Midbrain (tissue), 1 donor: ENCODE measurements at places on chromosomes 4 and X.

DNA sequence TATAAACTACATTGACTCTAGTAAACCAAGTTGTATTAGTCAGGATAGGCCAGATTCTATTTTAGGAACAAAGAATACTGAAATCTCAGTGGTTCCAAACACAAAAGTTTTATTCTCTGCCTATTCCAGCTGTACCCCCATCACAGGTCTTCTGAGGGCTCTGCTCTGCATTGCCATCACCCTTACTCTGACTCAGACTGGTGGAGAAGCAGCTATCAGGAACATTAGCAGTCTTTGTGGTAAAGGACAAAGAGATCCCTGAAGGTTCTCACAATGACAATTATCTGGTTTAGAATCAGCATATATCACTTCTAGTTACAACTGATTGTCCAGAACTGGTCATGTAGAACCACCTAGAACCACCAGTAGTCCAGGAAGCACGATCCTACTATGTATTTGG, 251.1 kb downstream of the GLUD2 start:
- DNase-seq: no peak

DNA sequence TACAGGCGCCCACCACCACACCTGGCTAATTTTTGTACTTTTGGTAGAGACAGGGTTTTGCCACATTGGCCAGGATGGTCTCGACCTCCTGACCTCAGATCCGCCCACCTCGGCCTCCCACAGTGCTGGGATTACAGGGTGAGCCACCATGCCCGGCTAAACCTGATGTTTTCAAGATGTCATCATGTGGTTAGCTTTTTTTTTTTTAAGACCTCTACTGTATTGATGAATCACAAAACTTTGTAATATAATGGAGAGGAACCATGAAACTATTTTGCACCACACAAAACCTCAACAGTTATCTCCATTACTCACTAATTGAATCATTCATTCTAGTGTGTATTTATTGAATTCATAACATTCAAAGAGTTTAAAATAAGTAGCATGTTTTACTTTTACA, 94.7 kb upstream of the NEIL3 start:
- no peak for DNase-seq

- no peak for DNase-seq
These were observed 30.7 kb upstream of the KIAA0232 start for GRCh38 chr4:6751611-6752485.

DNA sequence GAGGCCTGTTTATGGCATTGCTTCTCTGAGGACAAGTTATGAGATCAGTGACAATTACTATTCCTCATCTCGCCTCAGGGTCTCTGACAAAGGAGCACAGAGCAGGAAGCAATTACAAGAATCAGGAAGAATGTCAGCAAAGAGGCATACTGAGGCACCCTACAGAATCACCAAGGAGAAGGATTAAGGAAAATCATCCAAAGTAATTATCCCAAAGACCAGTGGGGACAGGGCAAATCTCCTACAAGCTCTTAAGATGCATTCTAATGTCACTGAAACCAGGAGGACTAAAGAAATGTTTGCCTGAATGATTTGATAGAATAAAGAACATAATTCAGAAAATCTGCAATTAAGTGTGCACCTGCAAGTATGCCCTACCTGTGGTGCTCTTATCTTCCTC, 206.2 kb downstream of the RCHY1 start:
- no peak for DNase-seq

DNA sequence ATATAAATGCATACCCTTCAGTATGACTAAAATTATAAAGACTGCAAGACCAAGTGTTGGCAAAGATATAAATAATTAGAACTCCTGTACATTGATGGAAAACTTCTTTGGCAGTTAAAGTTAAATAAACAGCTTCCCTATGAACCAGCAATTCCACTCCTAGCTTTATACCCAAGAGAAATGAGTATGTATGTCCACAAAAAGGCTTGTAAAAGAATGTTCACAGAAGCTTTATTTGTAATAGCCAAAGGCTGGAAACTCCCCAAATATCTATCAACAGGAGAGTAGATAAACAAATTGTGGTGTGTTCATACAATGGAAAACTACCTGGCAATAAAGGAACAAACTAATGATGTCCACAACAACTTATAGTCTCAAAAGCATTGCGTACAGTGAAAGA, 184.8 kb downstream of the AMELX start:
- DNase-seq: no peak

DNA sequence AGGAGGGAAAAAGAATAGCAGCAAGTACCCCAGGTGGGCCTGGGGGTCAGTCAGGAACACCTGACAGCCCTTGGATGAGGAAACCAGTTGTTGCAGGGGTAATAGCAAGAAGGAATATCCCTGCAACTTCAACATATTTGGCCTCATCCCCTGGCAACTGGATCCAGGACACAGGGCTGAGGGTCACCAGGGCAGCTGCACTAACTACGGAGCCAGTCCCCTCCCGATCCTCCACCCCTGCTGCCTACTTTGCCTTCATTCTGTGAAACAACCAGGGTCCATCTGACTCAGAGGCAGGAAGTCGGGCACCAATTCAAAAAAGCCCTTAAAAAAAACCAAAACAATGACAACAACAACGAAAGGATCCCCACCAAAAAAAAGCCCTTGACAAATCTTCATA, 52.9 kb downstream of the FRMPD3 start:
- no peak for DNase-seq

- peak; percentile 37 for DNase-seq
These were observed 3.3 kb upstream of the DUSP9 start for GRCh38 chrX:153643431-153644351.

GRCh38 chr4:79413886-79414285, 5.9 kb upstream of the GK2 start:
- no peak for DNase-seq

- DNase-seq: no peak
These were observed 5.1 kb downstream of the HS6ST2 start for GRCh38 chrX:132953354-132953753.

- no peak for DNase-seq
These were observed 3.7 kb downstream of the GRIPAP1 start for GRCh38 chrX:48998391-48998790.

GRCh38 chrX:38276089-38276488, 51.2 kb downstream of the RPGR start:
- DNase-seq: no peak

- no peak for DNase-seq
These were observed 23.7 kb downstream of the DCHS2 start for GRCh38 chr4:154467886-154468285.

DNA sequence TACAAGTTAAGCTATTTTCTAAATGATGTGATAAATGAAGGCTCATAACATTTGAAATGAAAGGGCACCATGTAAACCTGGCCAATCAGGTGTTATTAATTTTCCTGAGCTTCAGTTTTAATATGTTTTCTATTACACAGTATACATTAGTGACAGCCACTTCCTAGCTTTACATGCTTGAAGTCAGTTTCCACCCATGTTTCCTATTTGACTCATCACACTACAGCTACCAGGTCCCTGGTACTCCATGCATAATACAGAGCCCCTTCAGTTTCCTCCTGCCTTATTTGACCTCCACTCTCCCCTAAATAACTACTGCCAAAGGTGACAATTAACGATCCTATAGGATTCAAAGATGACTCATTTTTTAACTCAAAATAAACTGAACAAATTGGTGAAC, 18.3 kb downstream of the ZNF518B start:
- no peak for DNase-seq

GRCh38 chr4:138975225-138975624, 40.4 kb upstream of the NOCT start:
- DNase-seq: no peak

DNA sequence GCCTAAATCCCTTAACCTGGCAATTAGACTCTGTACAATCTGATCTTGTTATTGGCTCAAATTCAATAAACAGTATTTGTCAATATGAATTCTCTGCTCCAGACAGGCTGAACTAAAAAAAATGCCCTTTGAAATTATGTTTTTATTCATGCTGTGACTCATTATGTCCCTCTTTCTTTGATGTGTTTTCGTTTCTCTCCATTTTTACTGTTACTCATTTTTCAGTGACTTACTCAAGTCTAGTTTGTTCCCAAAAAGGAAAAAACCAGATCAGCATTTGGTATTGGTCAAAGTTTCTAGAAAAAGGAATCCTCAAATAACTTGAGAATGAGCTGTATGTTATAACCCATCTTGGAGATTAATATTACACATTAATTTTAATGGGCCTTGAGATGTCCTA, 40.4 kb downstream of the UNC5C start:
- no peak for DNase-seq

DNA sequence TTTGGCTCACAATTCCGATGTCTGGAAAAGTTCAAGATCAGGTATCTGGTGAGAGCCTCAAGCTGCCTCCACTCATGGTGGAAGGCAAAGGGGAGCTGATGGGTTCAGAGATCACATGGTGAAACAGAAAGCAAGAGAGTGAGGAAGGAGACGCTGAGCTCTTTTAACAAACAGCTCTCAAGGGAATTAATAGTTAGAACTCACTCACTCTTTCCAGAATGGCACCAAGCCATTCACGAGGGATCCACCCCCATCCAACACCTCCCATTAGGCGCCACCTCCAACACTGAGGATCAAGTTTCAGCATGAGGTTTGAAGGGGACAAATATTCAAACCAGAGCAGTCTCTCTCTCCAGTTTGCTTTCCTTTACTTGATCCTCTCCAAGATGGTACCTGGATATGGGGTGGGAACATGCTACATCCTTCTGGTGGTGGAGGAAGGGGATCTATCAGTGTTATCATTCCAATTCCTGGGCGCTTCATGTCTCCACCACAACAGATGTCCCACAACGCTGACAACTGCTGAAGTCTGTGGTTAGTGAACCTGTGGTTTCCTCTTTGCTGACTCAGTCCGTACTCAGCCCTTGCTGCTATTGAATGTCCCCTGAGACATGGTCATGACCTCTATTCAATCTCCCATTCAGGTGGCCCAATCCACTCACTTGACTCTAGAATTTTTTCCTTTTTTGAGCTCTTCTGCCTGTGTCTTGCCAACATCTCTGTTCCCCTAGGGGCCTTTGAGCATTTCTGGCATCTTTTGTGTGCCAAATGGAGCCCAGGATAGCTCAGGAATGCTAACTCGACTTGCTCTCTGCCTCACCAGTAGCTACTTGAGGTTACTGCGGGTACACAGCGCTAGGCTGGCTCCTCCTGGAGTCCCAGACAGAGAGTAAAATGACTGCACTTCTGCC, 395.2 kb downstream of the MID1IP1 start:
- DNase-seq: no peak

- no peak for DNase-seq
These were observed 265.7 kb downstream of the IQCM start for GRCh38 chr4:149549911-149550310.

GRCh38 chrX:146189371-146189770, 371.7 kb downstream of the SLITRK2 start:
- no peak for DNase-seq

- DNase-seq: no peak
These were observed 27.9 kb upstream of the ZCCHC12 start for GRCh38 chrX:118795528-118796280.

GRCh38 chr4:42632653-42633382, 24.1 kb downstream of the ATP8A1 start:
- DNase-seq: no peak

DNA sequence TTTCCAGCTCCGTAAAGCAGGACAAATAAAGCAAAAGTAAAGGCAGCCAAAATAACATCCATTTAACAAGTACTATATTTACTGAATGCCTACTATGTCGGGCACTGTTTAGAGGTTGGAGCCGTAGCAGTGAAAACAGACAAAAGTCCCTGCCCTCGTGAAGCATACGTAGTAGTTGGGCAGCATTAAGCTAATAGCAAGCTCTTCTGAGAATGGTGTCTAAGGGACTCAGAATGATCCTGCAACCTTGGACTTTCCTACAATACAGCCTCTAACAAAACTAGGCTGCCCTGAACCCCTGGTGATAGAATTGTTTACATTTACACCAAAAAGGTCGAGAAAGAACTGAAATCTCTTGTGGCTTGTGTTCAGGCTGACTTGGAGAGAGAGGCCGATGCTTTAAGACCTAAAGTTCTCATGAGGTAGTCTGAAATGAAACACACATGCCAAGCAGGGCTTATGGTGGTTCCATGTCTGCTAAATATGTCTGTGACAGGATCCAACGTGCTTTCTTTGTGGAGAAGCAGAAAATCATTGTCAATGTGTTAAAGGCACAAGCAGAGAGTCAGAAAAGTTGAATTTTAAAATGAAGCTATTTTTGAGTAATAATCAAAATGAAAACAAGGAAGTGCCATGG, 898 bp upstream of the PDGFC start:
- no peak for DNase-seq

DNA sequence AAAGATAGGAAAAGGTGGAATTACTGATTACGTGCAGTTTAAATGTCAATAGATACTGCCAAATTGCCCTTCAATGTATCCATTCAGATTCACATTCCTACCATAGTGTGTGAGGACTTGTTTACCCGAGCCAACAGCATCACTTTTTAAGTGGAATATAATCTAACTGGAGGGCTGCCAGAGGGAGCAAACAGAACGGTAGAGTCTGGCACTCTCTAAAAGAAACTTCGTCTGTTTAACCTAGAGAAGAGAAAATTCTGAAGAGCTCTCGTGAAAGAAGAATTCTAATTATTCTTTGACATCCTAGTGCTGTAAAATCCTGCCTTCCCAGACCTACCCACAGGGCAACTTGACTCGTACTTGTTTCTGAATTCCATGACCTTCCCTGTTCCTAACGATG, 23.2 kb downstream of the SMIM43 start:
- no peak for DNase-seq

DNA sequence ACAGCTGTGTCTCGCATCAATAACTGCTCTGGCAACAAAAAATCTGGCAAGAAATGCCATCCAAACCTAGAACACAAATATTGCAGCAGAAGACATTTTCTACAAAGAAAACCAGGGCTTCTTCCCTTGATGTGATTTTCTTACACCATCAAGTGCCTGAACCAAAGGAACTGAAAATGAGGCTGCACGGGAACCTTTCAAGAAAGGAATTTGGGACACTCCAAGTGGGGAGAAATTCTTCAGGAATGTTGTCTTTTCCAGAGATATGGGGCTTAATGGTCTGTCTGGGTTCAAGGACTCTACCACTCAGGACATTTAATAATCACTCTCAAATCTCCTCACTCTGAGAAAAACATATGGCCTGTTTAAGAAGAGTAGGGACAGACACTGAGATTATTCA, 57.6 kb downstream of the PRDM5 start:
- no peak for DNase-seq

DNA sequence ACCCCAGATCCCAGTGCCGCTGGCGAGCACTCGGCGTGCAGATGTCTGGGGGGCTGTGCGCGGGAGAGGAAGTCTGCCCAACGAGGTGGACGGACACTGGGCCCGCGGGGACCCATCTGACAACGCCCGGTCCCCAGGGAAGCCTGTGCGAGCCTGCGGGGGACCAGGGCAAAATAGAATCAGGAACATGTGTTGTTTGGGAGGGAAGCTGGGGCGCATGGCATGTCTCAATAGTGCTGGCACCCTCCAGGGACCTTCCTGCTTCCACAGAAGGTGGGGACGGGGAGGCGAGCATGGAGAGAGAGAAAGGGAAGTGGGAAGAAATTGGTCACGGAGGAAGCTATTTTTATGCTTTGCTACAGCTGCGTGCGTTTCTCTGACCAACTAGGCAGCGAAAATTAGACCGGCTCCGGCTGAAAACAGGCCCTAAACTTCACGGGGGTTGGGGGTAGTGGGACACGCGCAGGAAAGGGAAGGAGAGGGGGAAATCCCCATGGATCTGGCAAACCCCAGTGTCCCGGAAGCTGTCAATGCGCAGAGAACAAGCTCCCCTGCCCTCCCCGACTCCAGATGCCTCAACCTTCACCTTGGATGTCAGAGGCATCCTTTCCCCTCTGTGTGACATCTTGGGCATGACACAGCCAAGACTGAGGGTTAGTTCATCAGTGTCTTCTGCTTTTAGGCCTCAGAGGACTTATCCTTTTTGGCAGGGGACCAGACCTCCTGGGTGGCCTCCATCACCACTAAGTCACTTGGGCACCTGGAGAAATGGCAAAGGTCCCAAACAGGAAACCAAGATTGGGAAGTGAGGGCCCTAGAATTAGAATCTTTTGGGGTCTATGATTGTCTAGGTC, 169.8 kb upstream of the BCOR start:
- DNase-seq: no peak
